ENCODE measurements at places on chromosomes 7 and 10.
A peak's percentile ranks its signal among the peaks of the same experiment; 100 is the strongest.

- no peak for DNase-seq
Observed at GRCh38 chr7:108455551-108455997, 662 bp downstream of the NRCAM start.

DNA sequence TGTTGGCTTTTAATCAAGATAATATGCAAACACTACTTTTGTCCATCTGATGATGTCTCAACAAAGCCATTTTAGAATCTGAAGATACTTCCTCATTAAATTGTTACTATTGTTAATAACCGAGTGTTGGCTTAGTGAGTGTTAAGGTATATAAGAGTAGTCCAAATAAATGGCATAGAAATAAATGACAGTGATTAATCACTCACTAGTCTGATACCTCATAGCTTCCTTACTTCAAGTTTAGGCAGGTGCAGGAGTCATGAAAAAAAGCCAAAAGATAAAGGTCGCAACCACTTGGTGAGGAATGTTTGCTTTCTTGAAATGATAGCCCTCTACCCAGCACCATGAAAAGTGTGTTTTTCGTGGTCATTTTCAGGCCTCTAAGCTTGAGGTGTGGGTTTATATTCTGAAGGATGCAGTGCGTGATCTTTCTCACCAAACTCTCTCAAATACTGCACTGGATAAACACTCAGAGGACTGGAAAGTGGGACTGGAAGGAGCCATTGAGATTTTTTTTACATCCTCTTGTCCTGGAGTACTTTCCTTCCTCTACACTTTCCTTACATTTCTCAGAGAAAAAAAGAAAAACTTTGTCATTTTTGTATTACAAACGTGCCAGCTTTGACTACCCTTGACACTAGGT lies 138.1 kb downstream of the KIAA1217 start:
- DNase-seq, result no peak

GRCh38 chr7:56115852-56116538 lies at the start of gene NUPR2:
TSS of gene NUPR2 (minus strand) at chr7:56116417. CDS start at chr7:56116314, 103 bp downstream.
- DNase-seq, result no peak

- DNase-seq, result no peak
Observed at GRCh38 chr10:62384447-62385081, 10.4 kb downstream of the ZNF365 start.

DNA sequence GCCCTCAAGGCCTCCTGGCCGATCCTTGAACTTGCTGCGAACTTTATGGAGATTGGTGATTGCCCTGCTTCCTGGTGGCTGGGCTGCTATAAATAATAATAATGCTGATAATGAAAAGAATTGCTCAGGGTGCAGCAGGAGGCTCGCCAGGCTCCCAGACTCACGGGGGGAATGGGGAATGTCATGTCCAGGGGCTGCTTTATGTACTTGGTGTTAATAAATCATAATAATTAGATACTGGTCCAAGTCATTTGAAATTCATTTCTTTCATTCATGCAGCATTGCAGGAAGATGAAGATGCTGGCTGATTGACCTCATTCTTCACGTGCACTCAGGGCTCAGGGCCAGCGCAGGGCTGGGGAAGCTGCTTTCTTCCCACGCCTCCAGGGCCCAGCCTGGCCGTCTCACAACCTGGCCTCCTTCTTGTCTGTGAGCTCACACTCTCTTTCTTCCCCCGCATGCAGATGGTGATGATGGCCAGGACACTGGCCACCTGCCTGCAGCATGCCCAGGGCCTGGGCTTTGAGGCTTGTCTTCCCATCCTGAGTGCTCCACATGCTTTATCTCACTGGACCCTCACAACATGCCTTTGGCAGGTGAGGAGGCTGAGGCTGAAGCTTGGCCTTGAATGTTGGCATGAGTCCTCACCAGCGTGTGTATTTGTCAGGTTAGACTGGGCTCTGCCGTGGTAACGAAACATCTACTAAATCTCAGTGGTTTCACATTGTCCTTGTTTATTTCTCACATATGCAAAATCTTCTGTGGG lies 138.4 kb upstream of the TNS3 start:
- no peak for DNase-seq

- no peak for DNase-seq
Observed at GRCh38 chr10:113882240-113882639, 27.8 kb downstream of the NHLRC2 start.

DNA sequence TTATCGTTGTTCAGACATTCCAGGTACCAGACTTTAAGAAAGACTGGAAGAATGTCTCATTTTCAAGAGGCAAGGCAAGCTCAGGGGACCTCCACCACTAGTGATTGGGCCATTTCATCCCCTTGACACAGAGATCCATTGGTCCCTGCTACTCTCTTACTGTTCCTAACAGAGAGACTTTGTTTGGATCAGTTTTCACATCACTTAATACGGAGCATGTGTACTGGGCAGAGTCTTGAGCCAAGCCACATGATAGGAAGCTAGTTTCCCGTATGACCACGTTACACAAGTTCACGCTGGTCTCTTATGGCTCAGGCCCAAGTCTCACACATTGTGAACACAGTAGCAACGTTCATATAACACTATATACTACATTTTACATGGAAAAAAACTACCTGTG lies 269.9 kb downstream of the BAMBI start:
- DNase-seq, result no peak

DNA sequence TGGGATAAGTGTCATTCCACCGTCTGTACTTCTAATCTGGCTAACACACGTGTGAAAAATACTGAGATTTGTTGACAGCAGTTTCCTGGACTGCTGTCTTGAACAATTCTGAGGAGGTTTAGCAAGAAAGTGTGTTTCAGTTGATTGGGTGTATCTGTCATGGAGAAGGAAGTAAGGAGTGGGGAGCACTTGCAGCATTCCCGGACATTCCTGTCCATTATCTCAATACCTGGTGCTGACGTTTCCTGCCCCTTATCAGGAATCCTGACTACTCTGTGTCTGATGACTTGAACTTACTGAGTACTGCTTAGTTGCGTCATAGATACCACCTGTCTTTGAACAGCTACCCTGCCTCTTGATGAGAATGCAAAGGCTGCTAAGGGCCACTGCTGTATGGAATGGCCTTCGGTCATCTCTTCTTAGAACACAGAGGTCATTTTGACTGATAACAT lies 72.0 kb upstream of the VKORC1L1 start:
- no peak for DNase-seq

- no peak for DNase-seq
Observed at GRCh38 chr10:12490963-12491362, 141.6 kb downstream of the CAMK1D start.

GRCh38 chr10:33509231-33509831 lies 174.9 kb upstream of the NRP1 start:
- peak; percentile 1 for DNase-seq

GRCh38 chr7:132239422-132239994 lies 336.8 kb downstream of the PLXNA4 start:
- DNase-seq, result no peak

DNA sequence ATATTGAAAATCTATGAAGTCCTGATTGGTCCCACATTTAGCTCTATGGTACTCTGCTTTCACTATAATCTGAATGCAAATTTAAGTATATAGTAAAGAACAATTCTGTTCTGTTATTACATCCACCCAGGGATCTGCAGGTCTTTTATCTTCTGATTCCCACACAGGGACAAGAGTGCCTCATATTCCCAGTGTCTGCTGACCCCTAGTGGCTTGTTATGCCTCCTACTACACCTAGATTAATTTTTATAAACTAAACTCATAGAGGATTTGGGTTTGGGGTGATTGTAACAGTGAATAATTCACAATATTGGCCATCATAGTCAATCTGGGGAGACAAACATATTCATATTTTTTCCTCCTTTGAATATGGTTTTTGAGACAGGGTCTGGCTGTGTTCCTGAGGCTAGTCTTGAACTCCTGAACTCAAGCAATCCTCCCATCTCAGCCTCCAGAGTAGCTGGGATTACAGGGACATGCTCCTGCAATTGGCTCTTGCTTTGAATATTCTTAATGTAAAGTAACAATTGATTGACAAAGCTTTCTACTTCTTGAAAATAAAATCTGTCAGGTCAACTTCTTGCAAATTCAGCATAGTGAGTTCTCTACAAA lies 282.1 kb downstream of the KCND2 start:
- no peak for DNase-seq

- DNase-seq, result no peak
Observed at GRCh38 chr7:25583621-25584020, 355.3 kb upstream of the NPVF start.

GRCh38 chr7:23894892-23895569 lies 185.0 kb downstream of the STK31 start:
- no peak for DNase-seq

DNA sequence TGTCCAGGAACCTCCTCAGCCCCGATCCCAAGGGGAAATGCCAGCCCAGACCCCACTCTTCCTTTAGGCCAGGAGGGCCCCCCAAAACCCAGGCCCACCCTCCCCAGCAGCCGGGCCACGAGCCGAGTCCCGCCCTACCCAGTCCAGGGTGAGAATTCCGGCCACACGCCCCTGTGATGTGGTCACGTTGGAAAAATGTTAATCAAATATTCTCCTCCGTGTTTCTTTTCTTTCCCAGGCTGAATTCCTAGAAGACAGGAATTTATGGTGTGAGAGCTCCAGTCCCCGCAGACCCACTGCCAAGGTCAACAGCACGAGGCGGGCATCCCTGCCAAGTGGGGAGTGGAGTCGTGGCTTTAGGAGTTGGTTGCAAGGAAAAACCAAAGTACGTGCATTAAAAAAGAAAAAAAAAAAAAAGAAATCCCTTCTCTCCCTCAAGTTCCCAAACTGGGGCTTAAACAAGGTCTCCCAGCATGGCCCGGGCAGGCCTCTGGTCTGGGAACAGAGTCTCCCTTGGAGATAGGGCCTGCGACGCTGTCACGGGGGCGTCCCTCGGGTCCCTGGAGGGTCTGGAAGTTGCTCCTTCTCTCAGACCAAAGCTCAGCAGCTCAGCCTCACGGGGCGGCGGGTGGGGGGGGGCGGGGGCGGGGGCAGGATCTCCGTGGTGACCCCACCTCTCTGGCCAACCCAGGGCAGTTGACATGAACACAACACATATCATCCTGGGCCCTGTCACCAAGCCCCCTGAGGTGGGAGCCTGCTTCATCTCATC lies 28.1 kb upstream of the ELN start:
- DNase-seq, result no peak

DNA sequence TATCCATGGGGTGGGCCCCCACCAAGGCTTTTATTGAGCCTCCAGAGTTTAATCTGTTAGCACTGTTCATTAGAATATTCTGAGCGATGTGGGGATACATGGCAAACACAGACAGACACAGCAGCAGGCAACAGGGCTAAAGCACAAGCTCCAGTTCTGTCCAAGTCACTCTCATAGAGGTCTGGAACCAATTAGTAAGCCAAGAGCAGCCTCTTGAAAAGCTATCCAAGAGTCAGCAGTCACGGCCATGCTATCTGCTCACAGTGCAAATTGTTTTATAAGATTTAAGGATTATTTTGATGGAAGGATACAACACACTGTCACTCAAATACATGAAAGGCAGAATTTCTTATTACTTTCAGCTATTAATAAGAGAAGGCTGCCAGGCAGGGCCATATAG lies 86.4 kb upstream of the DGKB start:
- no peak for DNase-seq

GRCh38 chr7:158257516-158258410 lies 329.9 kb downstream of the PTPRN2 start:
- DNase-seq, result no peak

DNA sequence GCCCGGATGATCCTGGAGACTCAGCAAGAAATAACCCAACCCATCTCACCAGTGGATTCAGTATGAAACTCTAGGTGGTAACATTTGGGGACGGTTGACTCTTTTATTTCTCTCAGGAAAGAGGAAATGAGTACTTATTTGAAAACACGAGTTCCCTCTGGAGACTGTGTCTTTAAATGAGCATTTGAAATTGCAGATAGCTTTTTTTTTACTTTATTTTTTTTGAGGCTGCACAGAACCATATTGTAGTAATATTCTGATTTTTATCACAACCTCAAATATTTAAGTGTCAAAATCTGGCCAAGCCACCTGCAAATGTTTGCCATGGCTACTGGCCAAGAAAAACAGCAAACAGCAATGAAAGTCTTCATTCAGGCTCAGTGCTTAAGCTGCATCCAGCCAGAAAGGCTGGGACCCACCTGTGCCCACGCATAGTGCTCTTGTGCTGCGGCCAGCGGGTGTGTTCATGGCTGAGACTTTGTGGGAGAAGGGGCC lies 160.8 kb downstream of the CREB5 start:
- DNase-seq, result no peak

DNA sequence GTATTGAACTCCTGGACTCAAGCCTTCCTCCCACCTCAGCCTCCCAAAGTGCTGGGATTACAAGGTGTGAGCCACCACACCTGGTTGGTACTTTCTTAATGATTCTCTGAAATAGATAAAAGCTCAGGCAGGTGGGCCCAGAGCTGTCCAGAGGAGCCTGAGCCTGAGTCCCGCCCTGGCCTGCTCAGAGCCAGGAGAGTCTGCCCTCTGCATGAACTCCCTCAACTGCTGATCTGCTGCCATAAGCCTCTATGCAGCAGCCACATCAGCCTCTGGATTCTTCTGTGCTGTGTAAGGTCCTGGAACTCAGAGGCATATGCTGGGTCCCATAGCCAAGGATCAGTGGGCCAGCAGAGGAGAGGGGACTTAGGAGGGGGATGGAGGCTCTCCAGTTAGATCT lies 23.1 kb upstream of the DDIT4 start:
- DNase-seq, result no peak

DNA sequence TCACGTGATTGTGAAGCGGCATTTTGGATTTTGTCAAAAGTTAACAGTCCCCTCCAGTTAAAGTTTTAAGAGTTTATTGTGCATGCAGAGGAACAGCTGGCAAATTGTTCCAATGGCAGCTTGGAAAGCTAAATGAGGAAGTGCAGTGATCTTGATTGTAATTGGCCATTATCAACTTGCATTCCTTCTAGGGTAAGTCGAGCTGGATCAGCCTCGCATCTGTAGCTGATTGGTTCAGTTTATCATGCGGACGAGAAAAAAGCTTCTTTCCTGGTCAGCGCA lies 566 bp downstream of the ZNF789 start:
- no peak for DNase-seq

- DNase-seq, result no peak
Observed at GRCh38 chr10:102540023-102540422, 36.3 kb downstream of the SUFU start.

All from stimulated activated CD8-positive, alpha-beta memory T cell treated with anti-CD3 and anti-CD28 coated beads, Interleukin-2, amount 100 ng/mL, for 48 hours (primary cell).